Activated CD8-positive, alpha-beta memory T cell treated with anti-CD3 and anti-CD28 coated beads for 4 hours (primary cell): ENCODE measurements at places on chromosomes 2 and 18.

GRCh38 chr18:3932276-3932675 is 482.3 kb downstream of the TGIF1 start:
- no peak for DNase-seq

GRCh38 chr18:77346208-77346810 is 96.7 kb downstream of the GALR1 start:
- DNase-seq = no peak

DNA sequence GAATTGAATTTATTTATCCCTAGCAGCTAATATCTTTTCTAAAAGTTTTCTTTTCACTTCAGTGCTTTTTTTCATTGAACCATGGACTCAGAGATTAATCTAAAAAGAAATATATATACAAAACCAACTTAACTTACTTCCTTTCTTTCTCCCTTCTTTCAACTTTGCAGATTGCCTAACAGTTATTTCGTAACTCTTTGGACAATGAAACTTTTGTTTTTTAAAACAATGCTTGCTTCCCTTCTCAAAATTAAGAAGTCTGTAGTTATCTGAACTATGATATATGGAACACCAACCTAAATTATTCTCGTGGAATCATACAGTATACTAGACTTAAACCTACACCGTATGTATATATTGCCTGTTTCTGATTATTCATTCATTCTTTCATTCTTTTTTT is 62.9 kb downstream of the MIB1 start:
- DNase-seq = no peak

GRCh38 chr18:36298126-36298741 is 721 bp downstream of the FHOD3 start:
- no peak for DNase-seq

- no peak for DNase-seq
These were observed 232.4 kb downstream of the SEPTIN10 start for GRCh38 chr2:109381327-109381820.

GRCh38 chr2:128301501-128301966 is 17.1 kb downstream of the HS6ST1 start:
- DNase-seq = no peak
